ENCODE measurements at places on chromosomes 5 and 9.

- DNase-seq, result no peak
Measured at GRCh38 chr5:57825031-57825686, 342.5 kb upstream of the ACTBL2 start.

DNA sequence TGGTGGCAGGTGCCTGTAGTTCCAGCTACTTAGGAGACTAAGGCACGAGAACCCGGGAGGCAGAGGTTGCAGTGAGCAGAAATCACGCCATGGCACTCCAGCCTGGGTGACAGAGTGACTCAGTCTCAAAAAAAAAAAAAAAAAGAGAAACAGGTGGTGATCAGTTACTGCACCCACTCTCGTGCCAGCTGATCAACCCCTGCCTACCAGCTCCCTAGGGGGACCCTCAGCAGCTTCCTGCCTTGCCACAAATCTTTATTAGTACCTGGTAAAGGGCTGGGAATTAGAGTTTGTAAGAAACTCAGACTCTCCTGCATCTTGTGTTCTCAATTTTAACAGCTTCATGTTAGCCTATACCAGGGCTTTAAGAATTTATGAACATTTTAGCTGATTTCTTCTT, 914.9 kb downstream of the EFNA5 start:
- DNase-seq, result no peak

DNA sequence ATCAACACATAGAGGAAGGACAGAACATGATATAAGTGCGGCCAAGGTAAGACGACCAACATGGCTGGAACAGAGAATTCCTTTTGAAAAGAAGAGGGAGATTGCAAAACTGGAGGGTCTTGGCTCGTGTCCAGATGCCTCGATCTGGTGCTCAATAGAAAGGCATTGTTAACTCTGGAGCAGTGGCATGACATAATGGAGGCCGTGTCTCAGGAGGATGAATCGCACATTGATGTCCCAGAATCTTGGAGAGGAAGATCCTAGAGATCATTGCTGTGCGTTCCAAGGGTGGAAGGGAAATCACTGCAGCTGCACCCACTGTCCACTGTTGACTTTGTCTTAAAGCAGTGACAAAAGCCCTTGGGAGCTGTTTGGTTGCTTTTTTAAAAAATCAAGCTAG, 30.9 kb downstream of the GRAMD2B start:
- no peak for DNase-seq

GRCh38 chr5:132451387-132451786, 39.2 kb downstream of the IRF1 start:
- DNase-seq, result no peak
